ENCODE measurements at places on chromosomes 6 and 20. TPM values are rescaled to one million over a fixed set of nuclear protein-coding genes. Genes with fewer than 3 reads are reported as not detected.
A peak's percentile ranks its signal among the peaks of the same experiment; 100 is the strongest.

DNA sequence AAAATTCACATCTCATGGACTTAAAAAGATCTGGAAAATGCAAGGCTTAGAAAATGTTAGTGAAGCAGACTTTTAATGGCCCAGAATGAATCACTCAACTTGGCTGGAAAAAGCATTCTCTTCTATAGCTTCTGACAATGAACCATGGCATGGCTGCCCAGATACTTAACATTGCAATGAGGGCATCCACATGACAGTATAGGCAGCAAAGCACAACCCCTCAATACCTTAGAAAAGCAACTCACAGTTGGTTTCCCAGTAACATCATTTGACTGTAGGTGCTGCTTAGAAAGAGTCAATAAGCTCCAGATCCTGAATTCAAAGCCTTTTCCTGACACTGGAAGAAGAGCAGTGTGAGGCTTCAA lies 155.8 kb downstream of the EYA4 start:
- no peak for DNase-seq

The SUMO4 gene
- total RNA-seq: 2.4 TPM

The KHDC1L gene
- 1.2 TPM for total RNA-seq

The CEP162 gene
- 34.6 TPM for total RNA-seq

The VWA7 gene
- total RNA-seq: under 0.01 TPM

GRCh38 chr6:169139179-169139971 lies 114.3 kb downstream of the THBS2 start:
- DNase-seq: no peak

The CCDC170 gene
- 0.41 TPM for total RNA-seq

The VSX1 gene
- total RNA-seq: not detected

The R3HDML gene
- total RNA-seq: not detected

The ALDH8A1 gene
- 3.3 TPM for total RNA-seq

DNA sequence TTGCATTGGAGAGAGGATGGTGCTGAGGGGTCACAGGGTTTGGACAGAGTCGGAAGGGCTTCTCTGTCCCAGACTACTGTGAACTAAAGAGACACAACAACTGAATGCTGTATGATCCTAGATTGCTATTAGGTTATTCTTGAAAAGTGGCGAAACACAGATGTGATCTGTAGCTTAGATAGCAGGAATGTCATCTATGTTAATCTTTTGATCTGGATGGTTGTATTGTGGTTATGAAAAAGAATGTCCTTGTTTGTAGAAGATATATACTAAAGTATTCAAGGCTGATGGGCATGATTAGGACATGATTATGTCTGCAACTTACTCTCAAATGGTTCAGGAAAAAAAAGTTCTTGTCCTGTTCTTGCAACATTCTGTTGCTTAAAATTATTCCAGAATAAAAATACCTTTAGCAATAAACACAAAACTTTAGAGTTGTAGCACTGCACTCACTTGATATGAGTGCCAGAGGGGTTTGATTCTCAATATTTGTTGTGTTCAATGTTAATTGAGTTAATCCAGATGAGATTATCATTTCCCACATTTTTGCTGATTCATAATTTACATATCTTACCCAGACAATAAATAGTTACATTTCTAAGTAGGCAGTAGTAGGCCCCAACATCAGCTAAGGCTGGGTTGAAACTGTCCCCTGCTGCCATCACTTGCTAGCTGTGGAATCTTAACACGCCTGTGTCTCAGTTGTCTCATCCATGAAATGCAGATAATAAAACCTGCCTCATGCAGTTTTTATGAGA lies 645.2 kb downstream of the KIF16B start:
- DNase-seq: no peak

DNA sequence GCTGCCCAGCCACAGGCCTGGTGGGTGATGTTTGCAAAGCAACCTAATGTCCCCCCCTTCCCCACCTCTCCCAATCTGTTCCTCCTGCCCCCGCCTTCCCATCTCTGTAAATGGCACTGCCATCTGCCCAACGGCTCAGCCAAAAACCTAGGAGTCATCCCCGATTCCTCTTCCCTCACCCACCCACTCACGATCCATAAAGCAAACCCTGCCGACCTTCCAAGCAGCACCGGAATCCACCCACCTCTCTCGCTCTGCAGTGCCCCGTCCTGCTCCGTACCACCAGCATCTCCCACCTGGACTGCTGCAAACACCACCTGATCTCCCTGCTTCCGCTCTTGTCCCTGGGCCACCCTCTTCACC lies 37.6 kb downstream of the SULF2 start:
- DNase-seq: no peak

DNA sequence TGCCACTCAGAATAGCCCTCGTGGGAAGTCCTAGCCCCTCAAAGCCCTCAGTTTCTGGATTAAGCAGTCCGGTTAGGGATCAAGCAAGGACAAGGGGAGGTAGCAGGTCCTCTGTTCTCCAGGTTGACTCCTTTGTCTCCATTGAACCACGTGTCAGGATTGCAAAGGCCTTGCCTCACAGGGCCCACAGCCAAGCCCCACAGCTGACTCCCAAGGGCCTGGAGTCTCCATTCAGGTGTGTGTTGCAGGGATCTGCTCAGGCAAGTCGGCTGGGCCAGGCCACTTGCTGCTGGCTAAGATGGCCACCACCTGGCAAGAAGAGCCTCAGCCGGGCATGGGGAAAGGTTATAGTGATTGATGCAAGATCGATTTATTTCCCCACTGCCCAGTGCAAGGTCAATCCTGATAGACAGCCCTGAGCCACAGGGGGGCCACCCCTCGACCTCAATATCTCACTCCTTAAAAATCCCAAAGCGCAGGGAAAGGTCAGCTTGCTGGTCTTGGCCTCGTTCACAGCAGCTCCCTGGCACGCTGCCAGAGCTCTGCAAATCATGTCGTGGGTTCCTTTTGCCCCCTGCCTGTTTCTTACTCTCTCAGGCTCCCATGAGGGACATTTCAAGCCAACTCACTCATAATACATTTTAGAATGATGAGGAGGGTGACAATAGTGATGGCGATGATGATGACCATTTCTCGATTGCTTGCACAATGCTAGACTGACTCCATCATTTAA lies 75.9 kb downstream of the EDN3 start:
- no peak for DNase-seq

The REM1 gene
- not detected for total RNA-seq

The TBXT gene
- not detected for total RNA-seq

- peak; percentile 44 for DNase-seq
Measured at GRCh38 chr20:38210741-38211140, 45.7 kb upstream of the TGM2 start.

The RAET1G gene
- not detected for total RNA-seq

DNA sequence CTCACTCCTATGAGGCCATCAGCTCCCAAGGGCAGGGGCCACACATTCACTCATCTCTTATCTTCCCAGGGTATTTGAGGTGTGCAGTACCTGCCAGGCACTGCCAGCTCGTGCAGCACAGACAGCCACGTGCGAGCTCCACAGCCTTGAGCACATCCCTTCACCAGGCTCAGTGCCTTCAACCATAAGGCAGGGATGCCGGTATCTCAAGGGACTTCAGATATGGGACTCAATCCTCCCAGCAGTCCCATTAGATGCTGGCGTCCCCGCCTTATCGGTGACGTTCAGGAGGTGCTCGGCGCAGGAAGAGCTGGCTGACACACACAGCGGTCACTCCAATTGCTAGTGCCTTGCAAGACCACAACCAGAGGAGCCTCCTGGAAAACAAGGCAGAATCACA lies 47.0 kb downstream of the EZR start:
- no peak for DNase-seq
